Activated naive CD8-positive, alpha-beta T cell treated with anti-CD3 and anti-CD28 coated beads, Interleukin-2, amount 50 U/mL, for 16 hours (primary cell): ENCODE measurements at places on chromosomes 3 and 15.

GRCh38 chr3:151969026-151969642 lies 95.7 kb downstream of the SUCNR1 start:
- DNase-seq: no peak

GRCh38 chr15:77634266-77634962 lies 1.7 kb upstream of the LINGO1 start:
- peak; percentile 21 for DNase-seq

DNA sequence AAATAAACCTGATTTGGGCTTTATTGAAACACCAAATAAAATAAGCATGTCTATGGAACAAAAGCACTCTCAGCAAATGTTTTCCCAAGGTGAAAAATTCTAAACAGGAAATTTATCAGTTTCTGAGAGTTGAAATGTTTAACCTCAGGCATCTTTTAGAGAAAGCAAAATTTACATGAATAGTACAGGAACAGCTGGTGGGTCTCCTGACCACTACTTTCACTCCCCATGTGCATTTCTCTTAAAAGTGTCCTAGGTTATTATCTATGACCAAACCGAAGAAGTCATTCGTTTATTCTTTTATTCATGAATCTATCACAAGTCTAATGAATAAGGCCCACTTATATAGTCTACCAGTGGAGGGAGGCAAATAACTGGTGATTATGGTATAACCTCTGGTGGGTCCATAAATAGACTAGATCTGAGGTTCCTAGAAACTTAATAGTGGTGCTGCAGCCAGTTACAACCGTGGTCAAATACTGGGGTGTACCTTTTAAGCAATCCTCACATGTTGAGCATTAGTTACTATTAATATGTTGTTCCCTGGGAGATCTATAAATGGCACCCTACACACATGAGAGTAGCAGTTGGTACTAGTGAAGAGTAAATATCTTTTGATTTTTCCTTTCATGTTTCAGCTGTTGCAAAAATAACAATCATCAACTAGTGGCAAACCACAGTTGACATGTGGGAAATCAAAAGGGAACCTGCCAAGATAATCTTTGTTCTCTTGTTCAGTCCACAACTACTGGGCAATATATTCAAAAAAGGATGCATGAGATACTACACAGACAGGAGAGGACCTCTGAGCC lies 169.3 kb upstream of the STAC start:
- DNase-seq: no peak

GRCh38 chr3:139540651-139541531 lies 1.3 kb upstream of the RBP1 start:
- DNase-seq: no peak

GRCh38 chr15:51776952-51777569 lies 25.7 kb downstream of the TMOD2 start:
- peak; percentile 30 for DNase-seq

DNA sequence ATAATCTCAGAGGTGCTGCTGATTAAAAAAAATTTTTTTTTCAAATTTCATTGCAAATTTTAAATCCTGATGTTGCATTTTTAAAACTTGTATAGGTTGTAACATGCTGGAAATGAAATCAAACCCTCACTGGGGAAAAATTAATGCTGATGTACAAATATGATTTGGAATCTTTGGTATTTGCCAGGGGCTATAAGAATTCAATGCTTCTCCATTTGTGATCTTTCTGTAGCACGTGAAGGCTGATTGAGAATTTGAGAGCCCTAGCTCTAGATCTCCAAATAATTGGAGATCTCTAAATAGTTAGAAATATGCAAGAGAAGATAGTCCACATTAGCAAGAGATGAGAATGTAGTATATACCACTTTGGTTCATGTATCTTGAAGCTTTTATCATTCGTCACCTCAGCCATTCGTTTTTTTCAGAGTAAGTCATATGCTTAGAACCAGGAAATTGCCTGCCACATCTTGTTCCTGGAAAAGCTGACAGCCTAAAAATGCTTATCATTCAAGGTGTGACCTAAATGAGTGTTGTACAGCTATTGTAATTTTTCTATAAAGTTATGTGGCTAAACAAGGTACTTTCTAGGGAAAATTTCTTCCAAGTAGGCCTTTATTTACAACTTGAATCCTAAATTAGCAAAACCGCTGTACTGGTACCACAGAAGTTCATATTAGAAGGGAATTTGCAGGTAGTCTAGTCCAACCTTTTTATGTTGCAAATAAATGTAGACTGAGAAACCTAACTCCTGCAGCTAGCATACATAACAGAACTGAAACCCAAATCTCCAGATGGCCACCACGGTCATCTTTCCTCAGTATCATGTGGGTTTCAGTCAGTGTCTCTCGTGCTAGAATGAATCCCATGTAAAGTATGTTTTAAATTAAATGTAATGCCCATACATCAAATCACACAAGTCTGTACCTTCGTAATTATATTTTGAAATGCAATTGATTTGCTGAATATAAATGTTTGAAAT lies 48.5 kb downstream of the FNDC3B start:
- no peak for DNase-seq
